ENCODE measurements at places on chromosomes 3 and 15.

DNA sequence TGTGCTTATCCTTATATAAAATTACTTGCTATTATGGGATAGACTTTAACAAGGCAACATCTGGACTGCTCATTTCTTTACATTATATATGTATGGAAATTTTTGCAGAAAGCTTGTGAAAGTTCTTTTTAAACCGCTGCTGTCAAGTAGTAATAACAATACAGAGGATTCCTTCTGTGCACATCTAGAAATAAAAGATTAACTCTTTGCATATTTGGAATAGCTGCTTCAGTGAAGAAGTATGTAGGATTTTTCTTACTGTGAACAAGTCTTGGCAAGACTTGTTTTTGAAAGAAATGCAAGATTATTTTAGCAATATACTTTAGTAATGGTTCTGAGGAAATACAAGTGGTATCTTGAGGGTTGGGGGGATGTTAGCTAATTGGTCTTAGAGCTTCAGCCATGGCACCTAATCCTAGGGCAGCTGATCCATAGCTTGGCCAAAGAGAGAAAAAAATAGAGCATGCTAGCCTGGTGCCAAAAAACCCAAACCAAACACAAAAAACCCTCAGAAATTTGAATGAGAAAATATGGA, 4.3 kb downstream of the PRKCI start:
- DNase-seq = peak; percentile 33

- DNase-seq = no peak
These were observed 16.9 kb downstream of the TTBK2 start for GRCh38 chr15:42903388-42904324.

DNA sequence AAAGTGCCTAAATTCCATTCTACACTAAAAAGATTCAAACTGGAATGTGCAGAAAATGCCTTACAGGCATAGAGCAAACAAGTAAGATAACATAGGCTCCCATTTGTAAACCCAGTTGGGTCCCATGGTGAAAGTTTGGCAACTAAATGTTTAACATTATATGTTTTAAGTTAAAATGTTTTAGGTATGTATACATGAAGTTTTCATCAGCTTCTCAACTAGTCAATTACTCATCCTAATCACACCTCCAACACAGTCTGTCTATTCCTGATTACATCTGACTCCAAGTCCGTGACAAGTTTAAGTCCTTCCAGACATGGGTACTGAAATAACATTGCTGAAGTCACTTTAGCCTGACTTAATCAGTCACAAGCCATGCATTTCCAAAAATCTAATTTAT, 25.0 kb downstream of the MYLK start:
- peak; percentile 67 for DNase-seq

- DNase-seq = no peak
These were observed 325.1 kb downstream of the SUCLG2 start for GRCh38 chr3:67329358-67329757.

GRCh38 chr15:86624261-86625036, 544.8 kb downstream of the AGBL1 start:
- DNase-seq = peak; percentile 57

- DNase-seq = no peak
These were observed 121.6 kb upstream of the ST8SIA2 start for GRCh38 chr15:92272106-92272505.

DNA sequence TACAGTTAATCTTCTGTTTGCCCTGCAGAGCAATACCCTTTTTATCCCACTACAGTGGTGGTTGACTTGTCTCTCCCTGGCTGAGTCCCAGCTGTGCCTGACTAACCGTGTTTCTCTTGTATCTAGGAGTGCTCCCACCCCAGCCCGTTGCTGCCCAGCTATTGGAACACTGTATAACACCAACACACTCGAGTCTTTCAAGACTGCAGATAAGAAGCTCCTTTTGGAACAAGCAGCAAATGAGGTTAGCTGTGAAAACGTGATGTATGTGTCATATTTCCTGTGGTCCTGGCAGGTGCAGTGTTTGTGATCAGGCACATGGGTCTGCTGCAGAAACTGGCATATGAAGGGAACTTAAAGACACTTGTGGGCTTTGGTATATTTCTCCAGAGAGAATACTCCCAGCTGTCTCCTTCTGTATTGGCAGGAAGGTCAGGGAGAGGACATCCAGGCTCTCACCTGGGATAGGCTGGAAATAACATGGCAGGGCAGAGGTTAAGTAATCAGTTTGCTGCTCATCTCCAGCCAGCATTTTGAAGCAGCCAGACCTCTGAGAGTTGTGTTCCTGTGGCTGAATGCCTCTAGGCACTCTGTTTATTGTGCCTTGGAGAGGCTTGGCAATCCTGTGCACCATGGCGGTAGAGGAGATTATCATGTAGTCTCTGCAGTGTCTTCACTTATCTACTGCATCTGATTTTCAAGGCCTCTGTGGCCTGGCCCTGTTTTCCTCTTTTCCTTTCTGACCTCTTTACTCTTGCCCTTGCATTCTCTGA, 34.8 kb downstream of the ATG7 start:
- no peak for DNase-seq

- DNase-seq = no peak
These were observed 13.6 kb downstream of the UBXN7 start for GRCh38 chr3:196418601-196419000.

GRCh38 chr3:187919048-187919447, 173.8 kb upstream of the BCL6 start:
- no peak for DNase-seq

DNA sequence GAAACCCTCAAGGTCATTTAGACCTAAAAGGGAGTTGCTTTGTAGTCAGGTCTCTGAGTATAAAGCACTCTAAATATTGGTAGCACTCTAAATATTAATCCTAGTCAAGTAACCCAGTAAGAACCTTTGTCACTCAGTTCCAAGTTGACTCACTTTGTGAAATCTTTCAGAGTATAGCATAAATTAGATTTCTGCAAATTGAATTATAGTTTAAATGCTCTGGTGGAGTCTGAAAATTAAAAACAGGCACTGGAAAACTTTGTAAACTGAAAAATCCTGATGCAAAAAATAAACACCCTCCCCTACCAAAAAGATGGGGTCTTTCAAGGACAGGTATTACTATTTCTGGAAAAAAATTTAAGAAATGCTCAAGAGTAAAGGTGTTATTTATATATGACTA, 196.3 kb upstream of the FEZF2 start:
- DNase-seq = no peak

- DNase-seq = no peak
These were observed 20.6 kb upstream of the KBTBD12 start for GRCh38 chr3:127894481-127894880.

DNA sequence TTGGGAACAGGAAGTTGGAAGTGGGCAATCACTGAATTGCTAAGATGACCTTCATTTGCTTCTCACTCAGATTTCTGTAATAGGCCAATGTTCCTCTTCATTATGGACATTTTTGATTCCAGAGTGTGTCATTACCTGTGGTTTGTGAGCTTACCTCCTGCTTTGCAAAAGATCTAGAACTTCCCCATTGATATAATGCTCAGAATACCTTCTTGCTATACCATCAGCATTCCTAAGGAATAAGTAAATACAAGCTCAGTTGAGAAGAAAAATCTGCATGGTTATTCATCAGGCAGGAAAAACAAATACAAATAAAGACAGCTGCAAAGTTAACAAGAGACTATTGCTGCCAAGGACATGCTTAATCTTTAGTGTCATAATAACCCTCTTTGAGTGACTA, 5.6 kb upstream of the RPL14 start:
- no peak for DNase-seq

GRCh38 chr3:87270908-87271700, 5.3 kb downstream of the POU1F1 start:
- DNase-seq = no peak

- DNase-seq = peak; percentile 34
These were observed 279.4 kb upstream of the TLE3 start for GRCh38 chr15:70376929-70377691.

- no peak for DNase-seq
These were observed 98.8 kb downstream of the ZNF621 start for GRCh38 chr3:40623567-40623966.

- DNase-seq = no peak
These were observed 127.0 kb downstream of the CPNE4 start for GRCh38 chr3:131907796-131908195.

- DNase-seq = no peak
These were observed 52.2 kb upstream of the PTX3 start for GRCh38 chr3:157384491-157384890.

Data from fibroblast of skin of left quadriceps (primary cell).